CD4-positive, alpha-beta T cell treated with Interferon gamma for 1 hour (primary cell): ENCODE measurements at places on chromosomes 5 and 9.

DNA sequence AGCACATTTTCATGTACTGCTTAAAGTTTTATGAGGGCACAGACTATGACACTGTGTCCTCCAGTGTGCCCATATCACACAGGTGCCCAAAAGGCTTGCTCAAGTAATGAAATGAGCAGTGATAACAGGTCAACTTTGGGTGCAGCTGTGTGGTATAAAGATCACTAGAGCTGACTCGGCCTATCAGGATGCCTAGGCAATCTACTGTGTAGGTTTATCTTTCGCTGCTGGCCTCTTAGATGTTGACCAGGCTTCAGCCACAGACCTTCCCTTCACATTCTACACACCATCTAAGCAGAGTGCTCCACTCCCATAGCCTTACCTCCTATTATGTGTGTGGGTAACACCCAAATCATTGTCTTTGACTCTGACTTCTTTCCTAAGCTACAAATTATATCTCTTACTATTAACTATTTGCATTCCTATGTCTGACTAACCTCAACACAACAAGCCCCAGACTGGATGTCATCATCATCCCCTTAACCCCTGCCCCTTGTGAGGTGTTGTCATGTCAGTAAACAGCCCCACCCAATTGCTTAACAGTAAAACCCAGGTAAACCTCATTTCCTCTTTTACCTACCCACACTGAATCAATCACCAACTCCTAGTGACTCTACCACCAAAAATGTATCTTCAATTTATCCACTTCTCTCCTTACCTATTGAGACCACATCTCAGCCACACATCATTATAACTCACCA, 2.5 kb downstream of the SREK1IP1 start:
- DNase-seq: no peak

DNA sequence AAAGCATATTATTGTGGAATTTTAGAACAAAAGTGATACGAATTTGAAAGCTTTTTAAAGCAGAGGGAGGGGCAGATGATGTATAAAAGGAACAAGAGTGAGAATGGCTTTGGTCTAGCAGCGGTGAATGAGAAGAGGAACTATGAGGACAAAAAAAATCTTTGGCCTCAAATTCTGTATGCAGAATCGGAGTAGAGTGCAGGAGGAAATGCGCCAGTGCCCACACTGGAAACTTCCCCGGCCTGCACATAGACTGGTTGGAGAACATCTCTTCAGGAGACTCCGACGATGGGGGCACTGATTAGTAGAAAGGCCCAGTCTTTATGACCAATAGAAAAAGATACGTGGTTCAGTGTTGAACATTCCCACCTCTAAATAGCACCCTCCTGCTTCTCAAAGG, 51.3 kb downstream of the SLC46A2 start:
- no peak for DNase-seq

- no peak for DNase-seq
Measured at GRCh38 chr5:95850391-95850894, 27.9 kb upstream of the GLRX start.

- DNase-seq: no peak
Measured at GRCh38 chr9:22175972-22176545, 167.0 kb upstream of the CDKN2B start.
